ENCODE measurements at places on chromosomes 16 and 17.

GRCh38 chr16:78737630-78738029 lies 638.2 kb downstream of the WWOX start:
- no peak for DNase-seq

DNA sequence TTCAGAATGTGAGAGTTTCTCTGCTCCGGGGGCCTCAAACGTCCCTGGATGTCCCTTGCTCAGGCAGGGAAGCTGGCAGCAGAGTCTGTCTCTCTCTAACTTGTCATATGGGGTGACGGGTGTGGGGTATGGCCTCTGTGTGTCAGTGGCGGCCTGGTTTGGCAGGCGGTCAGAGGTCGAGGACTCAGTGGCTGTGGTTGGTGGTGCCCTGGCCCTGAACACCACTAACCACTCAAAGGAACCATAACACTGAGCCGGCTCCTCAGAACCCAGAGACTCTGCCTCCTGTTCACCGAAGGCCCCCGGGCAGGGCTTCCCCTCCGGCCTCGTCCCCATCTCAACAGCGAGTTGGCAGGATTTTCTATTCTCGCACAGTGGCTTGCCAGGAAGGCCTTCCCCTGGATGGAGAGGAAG lies 677 bp downstream of the P2RX1 start:
- DNase-seq: no peak

DNA sequence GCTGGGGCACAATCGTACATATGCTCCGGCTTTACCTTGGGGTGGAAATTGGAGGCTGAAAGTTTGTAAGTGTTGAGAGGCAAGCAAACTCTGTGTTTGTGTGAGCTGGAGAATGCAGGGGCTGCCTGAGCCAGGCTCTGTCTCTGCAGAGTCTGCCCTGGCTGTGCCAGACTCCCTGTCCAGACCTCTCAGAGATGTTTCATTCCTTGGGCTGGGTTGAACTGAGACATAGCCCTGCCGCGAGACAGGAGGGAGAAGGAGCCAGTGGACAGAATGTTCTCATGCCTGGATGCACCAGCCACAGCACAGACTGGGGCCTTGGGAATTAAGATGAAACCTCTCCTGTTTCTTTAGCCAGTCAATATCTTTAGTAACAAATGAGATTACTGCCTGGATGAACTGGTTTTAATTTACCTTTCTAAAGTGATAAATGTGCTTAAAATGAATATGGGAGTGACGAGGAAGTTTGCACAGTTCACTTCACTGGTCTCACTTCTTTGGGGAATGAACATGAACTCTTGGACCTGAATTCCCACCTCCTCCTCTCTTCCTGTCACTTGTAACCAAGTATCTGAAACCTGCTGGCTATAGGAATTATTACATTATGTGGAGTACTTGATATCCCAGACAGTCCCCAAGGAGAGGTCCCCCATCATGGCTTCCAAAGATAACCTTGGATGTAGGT lies 40.1 kb downstream of the YPEL2 start:
- DNase-seq: no peak

DNA sequence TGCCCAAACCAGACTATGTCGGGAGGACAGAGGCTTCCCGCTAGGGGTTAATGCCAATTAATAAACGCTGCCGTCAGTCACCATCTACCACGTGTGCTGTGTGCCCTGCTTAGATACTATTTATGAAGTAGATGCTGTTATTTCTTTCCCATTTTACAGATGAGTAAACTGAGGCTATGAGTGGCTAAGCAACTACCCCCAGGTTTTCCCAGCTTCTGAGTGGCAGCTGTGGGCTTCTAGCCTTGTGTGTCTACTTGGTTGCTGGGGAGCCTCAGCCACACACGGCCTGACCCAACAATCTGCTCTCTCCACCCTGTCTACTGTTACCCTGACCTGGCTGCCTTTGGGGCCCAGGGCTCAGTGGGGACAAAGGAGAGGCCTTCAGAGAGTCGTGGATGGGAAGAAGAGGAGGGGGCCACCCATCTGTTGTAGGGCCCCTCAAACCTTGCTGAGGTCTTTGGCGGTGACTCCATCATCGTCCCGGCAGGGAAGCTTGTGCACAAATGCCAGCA lies 7.1 kb downstream of the GIT1 start:
- DNase-seq: no peak

- no peak for DNase-seq
Measured at GRCh38 chr16:74844041-74844980, 69.7 kb upstream of the FA2H start.

DNA sequence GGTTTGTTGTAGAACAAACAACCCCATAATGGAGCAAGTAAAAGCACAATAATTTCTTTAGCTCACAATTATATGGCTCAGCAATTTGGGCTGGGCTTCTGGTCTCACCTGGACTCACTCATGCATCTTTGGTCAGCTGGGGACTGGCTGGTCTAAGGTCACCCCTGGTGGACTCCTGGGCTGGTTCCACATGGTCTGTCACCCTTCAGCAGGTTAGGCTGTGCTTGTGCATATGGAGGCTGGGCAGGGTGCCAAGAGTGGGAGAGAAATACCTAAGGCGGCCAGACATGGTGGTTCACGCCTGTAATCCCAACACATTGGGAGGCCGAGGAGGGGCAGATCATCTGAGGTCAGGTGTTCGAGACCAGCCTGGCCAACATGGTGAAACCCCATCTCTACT lies 27.0 kb upstream of the SMURF2 start:
- DNase-seq: no peak

DNA sequence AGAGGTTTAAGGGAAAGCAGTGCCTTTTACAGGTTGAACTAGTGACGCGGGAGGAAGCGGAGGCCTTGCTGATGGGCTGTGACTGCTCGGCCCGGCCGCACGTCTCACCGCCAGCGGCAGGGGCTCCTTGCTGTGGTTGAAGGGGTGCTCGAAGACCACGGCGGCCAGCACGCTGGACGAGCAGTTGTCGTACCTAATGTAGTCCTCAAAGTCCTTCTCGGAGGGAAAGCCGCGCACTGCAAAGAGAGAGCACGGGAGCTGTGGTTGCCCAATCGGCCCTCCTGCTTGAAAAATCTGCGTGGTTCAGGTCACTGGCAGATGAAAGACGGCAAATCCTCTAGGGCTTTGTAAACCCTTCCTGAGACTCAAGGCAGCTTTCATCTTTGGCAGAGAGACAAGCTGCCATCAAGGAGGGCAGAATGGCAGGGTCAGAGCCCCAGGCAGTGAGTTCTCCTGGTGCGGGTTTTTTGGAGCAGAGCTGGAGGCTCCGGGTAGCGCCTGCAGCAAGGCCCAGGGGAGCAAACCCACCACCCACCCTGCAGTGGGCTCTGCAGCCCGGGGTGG lies 16.1 kb downstream of the ABCA3 start:
- DNase-seq: no peak

GRCh38 chr17:17870247-17870646 lies 33.5 kb upstream of the SREBF1 start:
- DNase-seq: no peak

- no peak for DNase-seq
Measured at GRCh38 chr16:1147027-1147426, 5.9 kb upstream of the CACNA1H start.

DNA sequence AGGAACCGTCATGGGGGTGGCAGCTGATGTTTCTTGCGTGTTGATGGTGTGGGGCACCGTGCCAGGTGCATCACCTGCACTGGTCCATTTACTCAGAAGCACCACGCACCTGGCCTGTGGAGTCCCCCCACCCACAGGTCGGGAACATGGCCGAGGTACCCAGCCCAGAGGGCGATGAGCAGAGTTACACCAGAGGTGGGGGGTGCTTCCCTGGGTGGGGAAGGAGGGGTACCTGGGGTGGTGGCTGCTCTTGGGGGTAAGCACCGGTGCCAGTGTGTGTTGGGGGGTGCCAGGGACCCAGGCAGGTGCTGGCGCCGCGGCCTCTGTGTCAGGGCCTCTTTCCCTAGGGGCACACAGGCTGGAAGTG lies 5.0 kb upstream of the ZNF750 start:
- no peak for DNase-seq

Measured in GM04503 (cell line).